Anterior cingulate cortex (tissue), 58 donors: ENCODE measurements at places on chromosomes 7 and 10.

DNA sequence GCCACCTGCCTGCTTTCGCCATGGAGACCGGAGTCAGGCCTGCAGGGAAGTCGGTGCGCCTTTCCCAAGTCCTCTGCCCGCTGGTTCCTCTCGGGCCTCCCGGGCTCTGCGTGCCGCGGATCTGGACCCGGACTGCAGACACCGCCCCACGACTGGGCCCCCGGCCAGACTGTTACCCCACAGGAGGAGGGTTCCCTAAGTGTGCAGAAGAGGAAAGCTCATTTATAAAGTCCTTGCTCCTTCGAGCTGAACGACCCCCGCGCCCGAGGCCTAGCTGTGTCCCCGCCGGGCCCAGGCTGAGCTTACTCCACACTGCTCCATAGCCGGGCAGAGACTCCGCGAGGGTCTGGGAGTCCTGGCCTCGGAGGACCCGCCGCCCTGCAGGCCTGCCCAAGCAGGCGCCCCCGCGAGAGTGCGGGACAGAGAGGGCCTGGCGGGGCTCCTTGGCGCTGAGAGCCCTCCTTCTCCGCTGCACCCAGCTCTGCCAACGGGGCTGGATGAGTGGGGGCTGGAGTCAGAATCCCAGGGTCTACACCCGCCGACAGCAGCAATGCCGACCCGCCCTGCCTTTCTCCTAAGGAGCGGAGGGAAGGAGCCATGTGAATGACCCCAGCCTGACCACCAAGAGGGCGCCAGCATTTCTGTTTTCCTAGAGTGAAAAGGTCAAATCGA lies 8.3 kb downstream of the EN2 start:
- no peak for DNase-seq

- DNase-seq, result no peak
These were observed 82.2 kb downstream of the CFAP58 start for GRCh38 chr10:104435822-104436221.

- DNase-seq, result no peak
These were observed 77.5 kb upstream of the INSIG1 start for GRCh38 chr7:155219947-155220769.

DNA sequence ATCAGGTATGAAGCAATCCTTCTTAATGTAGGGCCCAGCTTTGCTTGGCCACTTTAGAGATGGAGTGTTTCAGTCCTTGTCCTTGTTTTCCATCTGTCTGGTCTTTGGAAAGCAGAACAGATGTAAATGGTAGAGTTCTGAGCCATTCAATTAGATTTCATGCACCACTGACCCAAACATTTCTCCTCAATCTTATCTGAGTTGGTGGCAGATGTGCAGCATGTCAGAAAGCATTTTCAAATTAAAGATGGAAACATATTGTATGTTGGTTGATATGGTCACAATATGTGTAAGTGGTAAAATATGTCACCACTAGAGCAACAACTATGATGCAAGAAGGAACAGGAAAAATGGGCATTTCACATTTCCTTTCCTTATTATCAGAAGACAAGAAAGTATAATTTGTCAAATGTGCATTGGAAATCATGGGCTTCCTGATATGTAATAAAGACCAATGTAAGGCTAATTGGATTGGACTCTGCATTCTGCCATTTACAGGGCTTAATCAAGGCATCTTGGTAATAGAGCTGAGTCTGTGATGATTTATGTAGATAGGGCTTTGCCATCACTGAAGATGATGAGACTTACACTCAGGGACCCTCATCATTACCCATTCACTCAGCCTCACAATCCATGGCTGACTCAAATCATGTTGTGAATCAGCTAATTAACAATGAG lies 750.7 kb downstream of the NRG3 start:
- DNase-seq, result no peak

DNA sequence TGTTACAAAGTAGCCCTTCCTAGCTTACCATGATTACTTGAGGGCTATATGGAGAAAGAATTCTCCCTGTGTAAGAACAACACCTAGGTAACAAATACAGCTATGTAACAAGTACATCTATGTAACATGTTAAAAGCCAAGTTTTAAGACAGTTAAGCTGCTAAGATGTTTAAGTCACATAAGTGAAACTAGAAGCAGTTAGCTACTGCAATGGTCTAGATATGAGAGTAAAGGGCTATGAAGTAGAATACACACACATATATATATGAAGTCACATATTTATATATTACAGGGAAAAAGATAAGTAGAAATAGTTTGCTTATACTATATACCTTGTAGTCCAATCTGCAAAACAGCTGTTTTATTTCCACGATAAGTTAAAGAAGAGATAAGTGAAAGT lies 14.4 kb downstream of the POT1 start:
- DNase-seq, result no peak

DNA sequence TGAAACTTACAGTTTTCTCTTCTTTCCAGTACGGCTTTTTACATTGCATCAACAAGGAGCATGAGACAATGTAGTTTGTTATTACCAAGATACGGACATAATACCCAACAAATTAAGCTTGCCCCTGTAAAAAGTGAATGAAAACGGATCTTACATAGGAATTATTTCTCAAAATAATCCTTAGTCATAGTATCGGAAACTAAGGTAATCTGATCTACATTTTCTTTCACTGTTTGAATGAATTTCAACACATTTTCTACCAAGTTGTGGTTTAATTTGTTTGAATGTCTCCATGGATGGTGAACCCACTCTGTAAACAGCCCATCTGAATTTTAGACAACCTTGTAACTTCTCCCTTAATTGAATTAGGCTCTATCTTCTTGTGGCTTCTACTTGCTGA lies 90.5 kb downstream of the INHBA start:
- DNase-seq, result no peak

DNA sequence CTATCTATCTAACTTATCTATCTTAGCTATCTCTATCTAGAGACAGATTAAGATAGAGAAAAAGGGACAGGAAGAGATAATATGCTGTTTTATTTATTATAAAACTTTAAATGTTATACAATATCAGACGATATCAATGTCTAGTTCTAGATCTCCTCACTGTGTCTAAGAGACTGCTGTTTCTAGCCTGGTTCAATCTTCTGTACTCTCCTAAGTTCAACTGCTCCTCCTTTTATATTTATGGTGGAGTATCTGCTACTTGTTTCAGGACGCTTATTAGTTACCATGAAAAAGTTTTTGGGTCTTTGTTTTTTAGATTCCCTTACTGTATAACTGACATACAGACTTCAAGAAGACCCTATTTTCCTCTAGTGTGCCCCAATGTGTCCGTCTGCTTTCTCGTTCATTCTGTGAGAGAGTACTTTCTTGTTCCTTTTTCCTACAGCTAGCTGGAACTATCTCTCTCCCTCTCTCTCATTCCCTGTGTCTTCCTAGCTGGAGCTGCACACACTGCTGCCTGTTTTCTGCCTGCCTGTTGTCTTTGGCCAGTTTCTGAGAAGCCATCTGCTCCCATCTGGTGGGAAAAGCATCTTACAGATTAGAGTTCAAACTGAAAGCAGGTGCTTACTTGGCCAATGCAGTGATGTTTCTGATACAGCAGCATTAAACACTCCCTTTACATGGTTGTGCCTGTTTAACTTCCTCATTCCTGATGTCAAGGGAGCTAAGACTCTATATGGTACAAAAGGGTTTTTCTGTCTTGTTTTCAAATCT lies 49.4 kb upstream of the ARL4A start:
- DNase-seq, result no peak

- no peak for DNase-seq
These were observed 40.8 kb upstream of the HECW1 start for GRCh38 chr7:43071604-43072003.

DNA sequence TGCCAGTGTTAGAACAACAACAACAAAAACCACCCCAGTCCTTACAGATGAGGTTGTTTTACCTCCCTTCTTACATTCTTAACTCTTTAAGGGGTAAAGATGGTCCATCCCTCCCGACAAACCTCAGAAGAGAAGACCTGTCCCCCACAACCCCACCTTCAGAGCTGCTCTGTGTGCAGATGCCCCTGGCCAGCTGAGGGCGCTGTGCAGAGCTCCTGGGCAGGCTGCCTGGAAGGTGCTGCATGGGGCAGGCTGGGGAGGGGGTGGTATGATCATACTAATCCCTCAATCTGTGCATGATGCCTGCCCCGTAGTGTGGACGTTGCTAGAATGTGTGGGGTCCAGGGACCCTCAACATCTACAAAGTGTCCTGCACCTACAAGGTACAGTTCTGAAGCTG lies 387.1 kb downstream of the INHBA start:
- DNase-seq, result no peak

GRCh38 chr7:2497500-2498336 lies 21.5 kb upstream of the GRIFIN start:
- no peak for DNase-seq

GRCh38 chr7:69457595-69458504 lies 140.4 kb upstream of the AUTS2 start:
- no peak for DNase-seq

DNA sequence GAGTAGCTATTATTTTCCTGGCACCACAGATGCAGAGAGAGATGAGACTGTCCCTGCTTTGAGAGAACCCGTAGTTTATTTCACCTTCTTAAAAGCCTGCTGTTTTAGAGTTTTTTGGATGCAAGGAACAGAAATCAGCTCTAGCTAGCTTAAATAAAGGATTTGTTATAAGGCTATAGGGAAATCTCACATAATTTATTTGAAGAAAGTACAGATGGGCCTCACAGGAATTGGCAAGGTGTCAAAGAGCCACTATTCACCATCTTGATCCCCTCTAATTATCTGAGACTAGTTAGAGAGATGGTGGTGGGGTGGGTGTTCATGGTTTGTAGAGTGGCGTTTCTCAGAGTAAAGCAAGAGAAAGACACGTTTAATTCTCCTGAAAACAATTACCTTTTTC lies 7.3 kb downstream of the KMT2E start:
- DNase-seq, result no peak

DNA sequence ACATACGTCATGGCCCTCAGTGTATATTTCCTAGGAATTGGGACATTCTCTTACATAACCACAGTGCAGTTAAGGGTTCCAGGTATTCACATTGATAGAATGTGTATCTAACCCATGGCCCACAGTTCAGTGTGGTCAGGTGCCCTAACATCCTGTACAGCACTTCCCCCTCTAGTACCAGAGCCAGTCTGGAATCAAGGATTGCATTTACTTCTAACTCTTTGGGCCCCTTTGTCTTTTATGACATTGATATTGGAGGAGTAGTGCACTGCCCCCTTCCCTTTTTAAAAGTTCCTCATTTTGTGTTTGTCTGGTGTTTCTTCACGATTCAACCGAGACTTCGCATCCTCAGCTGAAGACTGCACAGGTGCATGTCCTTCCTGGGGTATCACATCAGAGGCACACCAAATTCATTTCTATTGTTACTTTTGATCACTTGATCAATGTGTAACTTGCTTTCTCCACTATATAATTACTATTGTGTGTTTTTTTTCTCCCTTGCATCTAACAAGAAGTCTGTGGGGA lies 22.4 kb upstream of the NPFFR1 start:
- no peak for DNase-seq

GRCh38 chr7:34133356-34133982 lies 228.1 kb downstream of the BMPER start:
- DNase-seq, result no peak

- DNase-seq, result no peak
These were observed 135.4 kb downstream of the EVX1 start for GRCh38 chr7:27377988-27378387.

GRCh38 chr7:23277359-23277989 lies 21.7 kb upstream of the MALSU1 start:
- DNase-seq, result no peak

DNA sequence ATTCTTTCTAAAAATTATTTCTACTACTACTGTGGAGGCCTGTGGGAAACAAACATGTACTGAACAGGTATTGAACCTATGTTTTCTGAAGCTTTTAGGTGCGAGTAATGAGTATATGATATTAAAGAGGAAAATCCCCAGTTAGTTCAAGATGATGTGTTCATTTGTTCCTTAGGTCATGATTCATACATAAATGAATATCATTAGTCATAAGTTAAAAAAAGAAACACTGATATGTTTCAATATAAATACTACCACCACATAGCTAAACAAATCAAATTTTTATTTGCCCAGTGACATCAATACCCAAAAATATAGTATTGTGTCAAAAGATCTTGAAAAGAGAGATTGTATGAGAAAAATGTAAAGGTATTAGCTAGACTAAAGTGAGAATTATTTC lies 210.7 kb upstream of the GNAI1 start:
- DNase-seq, result no peak

GRCh38 chr10:61785473-61786105 lies 115.9 kb upstream of the ARID5B start:
- no peak for DNase-seq

GRCh38 chr10:50325449-50326171 lies 74.3 kb upstream of the ASAH2 start:
- no peak for DNase-seq
